ENCODE measurements at places on chromosomes 7 and 10.

DNA sequence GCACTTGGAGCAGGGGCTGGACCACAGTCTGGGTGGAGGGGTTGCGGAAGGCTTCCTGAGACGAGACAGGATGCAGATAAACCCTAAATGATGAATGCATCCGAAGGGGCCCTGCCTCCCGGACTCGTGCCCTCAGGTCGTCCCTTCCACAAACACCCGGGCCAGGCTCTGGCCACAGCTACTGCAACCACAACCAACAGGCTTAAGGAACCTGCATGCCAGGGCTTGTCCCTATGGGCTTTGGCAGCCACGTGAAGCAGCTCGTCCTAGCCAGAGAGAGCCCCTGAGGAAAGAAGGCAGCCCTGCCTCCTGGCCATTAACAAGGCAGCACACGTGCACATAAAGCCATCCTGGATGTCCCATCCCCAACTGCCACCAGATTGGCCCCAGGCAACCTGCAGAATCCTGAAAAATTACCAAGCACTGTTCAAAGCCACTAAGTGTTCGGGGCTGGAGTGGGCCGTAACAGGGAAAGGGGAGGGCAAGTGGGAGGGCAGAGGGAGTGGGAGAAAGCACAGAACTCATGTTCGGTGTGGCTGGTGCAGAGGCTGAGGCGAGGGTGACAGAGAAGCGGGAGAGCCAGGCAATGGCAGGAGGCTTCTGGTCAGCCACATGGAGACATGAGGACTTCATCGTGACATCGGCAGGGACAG lies 62.7 kb downstream of the MAD1L1 start:
- no peaks in the 10 kb centered on the region for H3K27me3 ChIP-seq
- peaks cover 14% of the 10 kb centered on the region for H3K36me3 ChIP-seq
- no peak overlapping the region for H3K4me3 ChIP-seq
- H3K27ac ChIP-seq = no peak overlapping the region
- ATAC-seq = no peak

DNA sequence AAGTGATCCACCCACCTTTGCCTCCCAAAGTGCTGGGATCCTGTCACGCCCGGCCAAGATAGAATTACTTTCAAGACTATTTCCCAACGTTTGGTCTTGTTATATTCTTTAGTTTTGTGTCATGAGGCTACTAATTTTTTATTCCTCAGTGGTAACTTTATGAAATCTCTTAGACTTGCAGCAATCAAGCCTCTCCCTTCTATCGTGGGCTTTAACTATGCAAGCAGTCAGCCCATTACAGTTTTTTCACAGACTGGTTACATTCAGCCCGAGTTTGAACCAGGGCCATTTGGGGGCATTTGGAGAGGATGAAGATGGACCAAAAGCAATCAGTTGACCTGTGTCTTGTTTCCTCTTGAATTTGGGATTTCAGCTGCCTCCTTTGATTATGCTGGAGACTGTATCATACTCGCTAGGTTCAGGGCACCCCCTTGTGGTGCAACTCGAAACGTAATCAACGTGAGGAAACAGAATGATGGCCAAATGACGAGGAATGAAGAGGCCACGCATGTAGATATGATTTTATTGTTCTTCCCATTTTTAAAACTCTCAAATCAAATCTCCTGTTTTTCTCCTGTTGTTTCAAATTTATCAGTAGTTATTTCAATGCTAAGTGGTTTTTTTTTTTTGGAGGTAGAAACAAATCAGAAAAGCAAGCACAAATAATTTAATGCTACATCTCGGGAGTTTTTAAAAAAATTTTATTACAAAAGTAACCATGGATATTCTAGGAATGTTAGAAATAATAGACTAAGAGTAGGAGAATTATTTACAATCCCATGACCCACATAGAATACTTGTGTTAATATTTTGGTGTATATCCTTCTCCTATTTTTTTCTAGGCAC lies 151.6 kb downstream of the KIAA1217 start:
- ATAC-seq = peak; percentile 50
- H3K36me3 ChIP-seq = no peaks in the 10 kb centered on the region
- H3K4me3 ChIP-seq = no peak overlapping the region
- H3K4me1 ChIP-seq = no peaks in the 10 kb centered on the region
- no peaks in the 10 kb centered on the region for H3K27me3 ChIP-seq

GRCh38 chr10:132710746-132711612 lies 75.0 kb downstream of the NKX6-2 start:
- no peak overlapping the region for H3K27ac ChIP-seq
- peaks cover 7% of the 10 kb centered on the region for H3K4me1 ChIP-seq
- H3K4me3 ChIP-seq = no peak overlapping the region
- no peak for ATAC-seq

GRCh38 chr10:109887243-109887642 lies 36.1 kb downstream of the XPNPEP1 start:
- no peak for ATAC-seq
- H3K27me3 ChIP-seq = no peaks in the 10 kb centered on the region
- peaks cover 48% of the 10 kb centered on the region for H3K4me1 ChIP-seq

- no peak for ATAC-seq
- H3K27me3 ChIP-seq = no peaks in the 10 kb centered on the region
- no peak overlapping the region for H3K4me3 ChIP-seq
- H3K36me3 ChIP-seq = no peaks in the 10 kb centered on the region
- H3K4me1 ChIP-seq = no peaks in the 10 kb centered on the region
- H3K27ac ChIP-seq = no peak overlapping the region
Observed at GRCh38 chr7:19305698-19306097, 160.5 kb upstream of the FERD3L start.

DNA sequence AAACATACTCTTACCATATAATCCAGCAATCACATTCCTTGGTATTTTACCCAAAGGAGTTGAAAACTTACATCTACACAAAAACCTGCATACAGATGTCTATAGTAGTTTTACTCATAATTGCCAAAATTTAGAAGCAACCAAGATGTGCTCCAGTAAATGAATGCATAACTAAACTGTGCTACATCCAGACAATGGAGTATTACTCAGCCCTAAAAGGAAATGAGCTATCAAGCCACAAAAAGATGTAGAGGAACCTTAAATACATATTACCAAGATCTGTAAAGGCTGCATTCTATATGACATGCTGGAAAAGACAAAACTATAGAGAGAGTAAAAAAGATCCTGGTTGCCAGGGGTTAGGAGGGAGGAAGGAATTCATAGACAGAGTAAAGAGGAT lies 21.8 kb upstream of the CH25H start:
- no peak overlapping the region for H3K27ac ChIP-seq
- no peaks in the 10 kb centered on the region for H3K36me3 ChIP-seq
- no peak overlapping the region for H3K4me3 ChIP-seq
- no peak for ATAC-seq
- H3K4me1 ChIP-seq = no peaks in the 10 kb centered on the region

- no peak overlapping the region for H3K4me3 ChIP-seq
- H3K27ac ChIP-seq = no peak overlapping the region
- no peaks in the 10 kb centered on the region for H3K27me3 ChIP-seq
Observed at GRCh38 chr7:26280723-26281122, 10.9 kb upstream of the SNX10 start.

DNA sequence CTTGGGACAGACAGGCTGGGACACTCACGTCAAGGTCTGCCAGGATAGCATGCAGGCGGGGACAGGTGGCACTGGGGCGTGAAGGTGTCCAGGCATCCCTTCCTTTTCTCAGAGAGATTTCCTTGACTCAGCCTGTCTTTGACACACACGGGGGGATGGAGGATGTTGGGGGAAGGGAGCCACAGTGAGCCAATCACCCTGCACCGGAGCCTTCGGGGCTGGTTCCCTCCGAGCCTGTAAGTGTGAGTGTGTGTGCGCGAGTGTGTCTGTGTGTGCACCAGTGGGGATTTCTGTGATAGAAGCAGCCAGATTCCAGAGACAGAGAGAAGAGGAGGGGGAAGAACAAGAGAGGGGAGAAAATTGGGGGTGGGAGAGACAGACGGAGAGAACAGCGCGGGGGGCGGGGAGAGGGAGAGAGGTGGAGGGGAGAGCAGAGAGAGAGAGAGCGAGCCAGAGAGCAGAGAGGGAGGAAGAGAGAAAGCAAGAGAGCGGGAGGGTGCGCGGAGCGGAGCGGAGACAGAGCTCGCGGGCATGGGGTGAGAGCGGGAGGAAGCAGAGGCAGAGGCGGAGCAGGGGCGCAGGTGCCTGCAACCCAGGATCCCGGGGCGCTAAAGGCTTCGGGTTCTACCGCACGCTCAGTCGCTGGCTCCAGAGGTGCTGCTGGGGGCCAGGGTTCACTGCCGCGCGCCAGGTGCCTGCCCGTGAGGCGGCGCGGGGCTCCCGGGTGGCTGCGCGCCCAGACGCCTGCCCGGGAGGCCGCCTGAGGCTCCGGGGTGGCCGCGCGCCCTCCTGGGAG lies 466 bp upstream of the GPR26 start:
- no peaks in the 10 kb centered on the region for H3K36me3 ChIP-seq
- H3K27ac ChIP-seq = no peak overlapping the region
- no peak for ATAC-seq
- H3K4me1 ChIP-seq = no peaks in the 10 kb centered on the region
- no peak overlapping the region for H3K4me3 ChIP-seq
- peaks cover 78% of the 10 kb centered on the region for H3K27me3 ChIP-seq

- H3K27me3 ChIP-seq = no peaks in the 10 kb centered on the region
- no peaks in the 10 kb centered on the region for H3K36me3 ChIP-seq
- no peak overlapping the region for H3K27ac ChIP-seq
- ATAC-seq = no peak
Observed at GRCh38 chr10:43411536-43411935, 2.5 kb upstream of the HNRNPF start.

DNA sequence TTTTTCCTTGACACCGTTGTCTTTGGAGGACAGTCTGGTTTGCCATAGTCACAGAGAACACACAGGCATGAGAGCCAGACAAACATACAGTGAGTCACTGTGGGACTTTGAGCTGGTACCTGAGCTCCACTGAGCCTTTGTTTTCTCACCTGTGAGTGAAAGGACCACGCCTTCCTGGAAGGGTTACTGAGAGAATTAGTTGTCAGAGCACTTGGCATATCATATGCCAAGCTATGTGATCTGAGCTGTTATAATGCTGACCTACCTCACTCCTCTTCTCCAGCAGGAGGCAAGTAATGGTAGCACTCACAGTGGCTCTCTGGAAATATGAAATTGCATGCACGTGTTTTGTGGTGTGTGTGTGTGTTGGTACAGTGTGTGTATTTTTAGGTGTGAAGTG lies 59.7 kb downstream of the CXCL12 start:
- no peak overlapping the region for H3K27ac ChIP-seq
- H3K4me1 ChIP-seq = no peaks in the 10 kb centered on the region
- no peaks in the 10 kb centered on the region for H3K36me3 ChIP-seq
- ATAC-seq = no peak
- H3K4me3 ChIP-seq = no peak overlapping the region

DNA sequence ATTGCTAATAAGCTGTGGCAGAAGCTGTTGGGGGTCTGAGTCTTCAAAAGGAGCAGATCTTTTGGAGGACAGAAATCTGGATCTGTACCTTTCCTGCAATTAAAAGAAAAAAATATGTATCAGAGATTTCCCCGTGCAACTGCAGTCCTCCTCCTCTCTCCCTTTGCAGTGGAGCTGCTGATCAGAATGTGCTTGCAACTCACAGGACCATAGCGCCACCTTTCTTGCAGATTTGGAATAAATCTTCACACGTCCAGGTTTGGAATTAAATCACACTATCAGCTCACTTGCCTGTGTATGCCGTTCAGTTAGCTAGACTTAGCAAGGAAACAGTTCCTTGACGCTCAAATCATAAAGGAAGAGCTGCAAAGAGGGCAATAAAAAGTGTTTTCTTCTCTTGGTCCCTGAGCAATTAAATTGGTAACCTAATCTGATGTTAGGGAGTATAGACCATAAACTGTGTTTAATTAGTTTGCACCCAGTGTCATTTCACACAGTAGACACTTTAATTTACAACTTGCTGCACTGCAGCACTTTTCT lies 77.4 kb downstream of the PON1 start:
- H3K4me1 ChIP-seq = no peaks in the 10 kb centered on the region
- no peaks in the 10 kb centered on the region for H3K36me3 ChIP-seq
- H3K4me3 ChIP-seq = no peak overlapping the region
- no peak overlapping the region for H3K27ac ChIP-seq
- ATAC-seq = peak; percentile 57
- H3K27me3 ChIP-seq = no peaks in the 10 kb centered on the region

DNA sequence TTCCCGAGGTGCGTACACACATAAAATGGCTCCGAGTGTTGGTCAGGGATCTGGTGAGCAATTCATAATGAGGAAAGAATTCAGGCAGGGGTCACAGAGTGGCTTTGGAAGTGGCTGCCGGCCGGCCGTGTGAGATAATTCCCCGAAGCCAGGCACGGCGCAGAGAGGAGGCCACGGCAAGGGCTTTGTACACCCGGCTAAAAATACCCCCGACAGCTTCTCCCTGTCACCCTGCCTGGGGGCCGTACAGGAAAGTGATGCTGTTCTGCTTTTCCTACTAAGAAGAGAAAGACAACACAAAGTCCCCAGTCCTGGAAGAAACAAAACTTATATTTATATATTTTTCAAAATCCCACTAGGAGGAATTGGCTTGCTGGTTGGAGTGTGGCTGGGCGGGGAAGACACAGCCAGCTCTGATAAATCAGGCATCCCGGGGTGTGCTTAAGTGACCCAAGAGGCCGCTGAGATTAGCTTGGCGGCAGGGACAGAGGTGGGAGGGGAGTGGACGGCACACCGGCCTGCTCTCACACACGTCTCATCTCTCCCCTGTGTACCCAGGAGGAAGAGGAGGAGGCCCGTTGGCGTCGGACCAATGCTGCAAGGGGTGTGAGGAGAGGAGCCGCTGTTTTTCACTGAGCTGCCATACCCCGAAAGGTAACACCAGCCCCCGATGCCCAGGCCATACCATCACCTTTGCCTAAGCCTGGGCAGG lies 70.5 kb downstream of the ZMIZ1 start:
- peaks cover 37% of the 10 kb centered on the region for H3K36me3 ChIP-seq
- peak overlapping the region; percentile 1 for H3K27ac ChIP-seq
- no peaks in the 10 kb centered on the region for H3K27me3 ChIP-seq
- H3K4me3 ChIP-seq = no peak overlapping the region
- H3K4me1 ChIP-seq = peaks cover 71% of the 10 kb centered on the region

GRCh38 chr10:18368682-18369081 lies 228.5 kb downstream of the CACNB2 start:
- ATAC-seq = no peak
- H3K27ac ChIP-seq = no peak overlapping the region
- H3K4me3 ChIP-seq = no peak overlapping the region

Data from gastroesophageal sphincter (tissue), 4 donors.